ENCODE measurements at places on chromosomes 4 and X.
A peak's percentile ranks its signal among the peaks of the same experiment; 100 is the strongest.

DNA sequence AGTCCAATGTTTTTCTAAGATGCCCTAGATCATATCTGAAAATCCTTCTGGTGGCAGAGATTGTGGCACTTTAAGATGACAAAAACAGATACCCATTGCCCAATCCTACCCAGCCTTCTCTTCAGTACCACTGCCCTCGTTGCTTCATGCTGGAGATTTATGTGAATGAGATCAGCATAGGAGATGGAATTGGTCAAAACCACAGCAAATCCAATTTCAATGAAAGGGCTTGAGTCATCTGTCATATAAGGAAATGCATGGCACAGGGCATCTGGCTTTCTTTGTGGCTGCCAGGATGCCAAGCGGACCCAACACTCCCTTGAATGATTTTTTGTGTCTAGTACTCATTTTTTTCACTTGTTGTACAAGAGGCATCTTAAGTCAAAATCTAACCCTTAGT, 16.8 kb downstream of the AFF2 start:
- DNase-seq = no peak

- DNase-seq = peak; percentile 34
Measured at GRCh38 chrX:123873956-123874355, 14.1 kb downstream of the XIAP start.

DNA sequence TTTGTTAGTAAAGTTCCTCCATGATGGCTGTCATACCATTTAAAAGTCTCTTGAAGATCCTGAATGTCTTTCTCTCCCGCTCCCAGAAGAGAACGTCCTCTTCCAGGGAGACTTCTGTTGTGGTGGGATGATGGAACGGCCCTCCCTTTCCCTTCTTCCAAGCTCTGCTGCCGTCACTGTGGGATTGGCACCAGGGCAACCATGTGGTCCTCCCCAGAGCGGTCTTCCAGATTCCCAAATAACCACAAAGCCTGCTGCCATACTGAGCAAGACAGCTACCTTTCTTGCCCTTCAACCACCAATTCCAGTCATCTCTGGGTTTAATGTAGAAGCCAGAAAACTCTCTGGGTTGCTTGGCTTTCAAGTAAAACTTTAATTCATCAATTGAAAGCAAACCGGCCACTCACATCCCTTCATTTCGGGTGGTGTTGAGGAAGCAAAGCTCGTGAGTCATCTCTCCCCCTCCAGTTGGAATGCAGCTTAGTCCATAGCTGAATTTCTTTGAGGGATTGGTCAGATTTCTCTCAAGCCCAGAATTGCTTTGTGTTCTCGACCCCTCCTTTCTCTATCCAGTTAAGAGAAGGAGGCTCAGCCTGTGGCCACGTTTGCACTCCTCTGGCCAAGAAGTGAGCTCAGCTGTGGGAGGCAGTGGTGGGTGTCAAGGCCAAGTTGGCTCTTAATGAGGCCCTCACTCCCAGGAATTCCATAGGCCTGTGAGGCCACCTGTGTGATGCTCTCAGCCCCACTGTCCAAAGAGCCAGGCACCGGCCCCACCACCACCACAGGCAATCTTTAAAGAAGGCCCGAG, 36.9 kb downstream of the FHDC1 start:
- DNase-seq = no peak

DNA sequence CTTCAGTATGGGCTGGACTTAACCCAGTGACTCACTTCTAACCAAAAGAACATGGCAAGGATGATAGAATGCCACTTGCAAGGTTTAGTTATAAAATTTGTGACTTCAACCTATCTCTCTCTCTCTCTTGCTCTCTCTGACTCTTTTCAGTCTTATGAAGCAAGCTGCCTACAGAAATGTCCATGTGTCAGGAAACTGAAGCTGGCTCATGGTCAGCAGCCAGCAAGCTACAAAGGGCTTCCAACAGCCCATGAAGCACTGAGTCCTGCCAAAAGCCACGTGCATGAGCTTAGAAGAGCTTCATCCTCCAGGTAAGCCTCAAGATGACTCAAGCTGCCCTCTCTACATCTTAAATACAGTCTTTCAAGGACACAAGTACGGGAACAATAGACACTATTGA, 100.3 kb downstream of the HS3ST1 start:
- no peak for DNase-seq

GRCh38 chr4:56226579-56226978, 160.7 kb downstream of the AASDH start:
- DNase-seq = no peak

GRCh38 chrX:112761242-112762207, 79.1 kb downstream of the AMOT start:
- no peak for DNase-seq

- DNase-seq = peak; percentile 77
Measured at GRCh38 chr4:8192748-8193738, 6.0 kb upstream of the SH3TC1 start.

- no peak for DNase-seq
Measured at GRCh38 chr4:14165222-14165920, 537.8 kb upstream of the BOD1L1 start.

DNA sequence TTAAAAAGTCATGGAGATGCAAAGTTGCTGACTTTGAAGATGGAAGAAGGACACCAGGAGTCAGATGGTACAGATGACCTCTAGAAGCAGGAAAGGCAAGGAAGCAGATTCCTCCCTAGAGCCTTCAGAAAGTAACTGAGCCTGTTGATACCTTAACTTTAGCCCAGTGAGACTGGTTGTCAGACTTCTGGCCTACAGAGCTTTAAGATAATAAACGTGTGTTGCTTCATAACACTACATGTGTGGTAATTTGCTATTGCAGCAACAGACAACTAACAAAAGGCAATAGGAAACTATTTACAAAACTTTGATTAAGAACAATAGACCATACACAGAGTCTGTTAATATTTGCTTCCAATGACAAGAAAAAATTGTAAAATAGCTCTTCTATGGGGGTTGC, 102.0 kb upstream of the USP38 start:
- DNase-seq = no peak

GRCh38 chrX:34659575-34659974, 2.5 kb upstream of the TMEM47 start:
- no peak for DNase-seq

GRCh38 chrX:56503941-56504673, 59.3 kb upstream of the UBQLN2 start:
- DNase-seq = no peak

DNA sequence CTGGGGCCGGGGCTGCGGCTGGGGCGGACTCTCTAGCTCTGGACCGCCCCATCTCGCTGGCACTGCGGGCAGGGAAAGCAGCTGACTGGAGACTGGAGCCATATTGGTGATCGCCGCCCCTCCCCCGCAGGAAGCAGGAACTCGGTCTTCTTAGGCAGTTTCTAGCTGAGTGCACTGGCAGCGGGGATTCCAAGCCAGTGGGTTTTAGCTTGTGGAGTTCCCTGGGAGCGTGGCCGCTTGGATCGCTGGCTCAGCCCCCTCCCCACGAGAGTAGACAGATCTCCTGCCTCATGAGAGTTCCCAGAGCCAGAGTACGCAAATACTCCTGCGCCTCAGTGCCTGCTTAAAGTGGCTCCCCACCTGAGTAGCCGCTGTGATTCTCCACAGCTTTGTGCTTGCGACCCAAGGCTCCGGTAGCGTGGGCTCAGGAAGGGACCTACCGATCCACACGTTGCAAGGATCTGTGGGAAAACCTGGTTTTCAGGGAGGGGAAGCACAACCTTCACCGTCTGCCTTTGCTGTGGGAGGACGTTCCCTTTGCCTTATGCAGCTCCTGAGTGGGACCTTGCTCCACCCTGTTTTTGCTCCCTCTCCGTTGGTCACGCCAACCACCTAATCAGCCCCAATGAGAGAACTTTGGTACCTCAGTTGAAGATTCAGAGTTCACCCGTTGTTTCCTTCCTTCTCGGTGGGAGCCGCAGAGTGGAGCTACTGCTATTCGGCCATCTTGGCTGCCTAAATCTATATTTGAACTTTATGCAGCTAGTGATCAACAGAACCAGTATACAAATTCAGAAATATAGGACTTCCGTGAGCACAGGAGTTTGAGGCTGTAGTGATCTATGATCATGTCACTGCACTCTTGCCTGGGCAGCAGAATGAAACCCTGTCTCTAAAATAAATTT, 803.9 kb upstream of the PCDH10 start:
- no peak for DNase-seq

GRCh38 chrX:39301036-39301435, 499.8 kb downstream of the MID1IP1 start:
- DNase-seq = no peak

DNA sequence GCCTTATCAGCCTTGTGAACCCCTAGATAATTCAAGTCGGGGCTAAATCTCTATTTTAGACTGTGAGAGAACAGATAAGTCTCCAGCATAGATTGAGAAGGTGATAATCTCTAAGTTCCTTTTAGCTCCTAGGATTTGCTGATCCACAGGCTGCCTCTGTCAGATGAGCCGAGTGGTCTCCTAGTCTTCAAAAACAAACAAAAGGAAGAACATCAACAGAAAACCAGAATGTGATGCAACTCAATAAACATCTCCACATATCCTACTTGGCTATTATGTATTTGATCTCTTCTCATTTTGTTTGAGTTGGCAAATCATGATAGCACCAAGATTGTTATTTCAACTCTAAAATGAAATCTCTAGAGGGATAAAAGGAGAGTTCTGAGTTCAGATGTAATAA, 88.4 kb upstream of the SLC7A11 start:
- DNase-seq = no peak

- peak; percentile 59 for DNase-seq
Measured at GRCh38 chrX:54921427-54922021, 900 bp downstream of the TRO start.

DNA sequence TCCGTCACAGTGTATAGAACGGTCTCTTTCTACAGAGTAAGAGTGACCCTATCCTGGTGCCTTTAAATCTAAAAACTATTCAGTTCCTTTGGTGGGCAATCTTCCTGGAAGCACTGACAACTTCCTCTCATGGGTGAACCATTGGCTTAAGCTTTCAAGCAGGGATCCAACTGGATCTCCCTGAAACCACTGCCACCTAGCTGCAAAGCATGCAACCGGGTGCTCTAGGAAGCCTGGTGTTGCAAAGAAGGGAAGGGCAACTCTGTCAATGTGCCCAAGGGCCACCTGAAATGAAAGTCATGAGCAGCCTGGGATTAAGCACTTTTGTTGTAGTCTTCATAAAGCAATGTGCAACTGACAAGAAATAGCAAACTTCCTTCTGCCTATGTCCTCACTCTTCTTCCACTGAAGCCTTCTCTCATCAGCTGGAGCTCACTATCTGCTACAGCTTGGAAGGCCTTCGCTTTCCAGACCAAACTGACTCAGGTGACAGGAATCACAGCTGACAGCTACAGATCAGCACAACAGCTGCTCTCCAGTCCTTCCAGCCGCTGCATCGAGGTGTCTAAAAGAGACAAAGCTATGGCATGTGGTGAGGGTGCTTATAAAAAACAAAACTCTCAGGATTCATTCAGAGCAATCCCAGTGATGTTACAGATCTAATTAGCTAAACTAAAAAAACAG, 46.1 kb downstream of the SETD7 start:
- DNase-seq = peak; percentile 49

DNA sequence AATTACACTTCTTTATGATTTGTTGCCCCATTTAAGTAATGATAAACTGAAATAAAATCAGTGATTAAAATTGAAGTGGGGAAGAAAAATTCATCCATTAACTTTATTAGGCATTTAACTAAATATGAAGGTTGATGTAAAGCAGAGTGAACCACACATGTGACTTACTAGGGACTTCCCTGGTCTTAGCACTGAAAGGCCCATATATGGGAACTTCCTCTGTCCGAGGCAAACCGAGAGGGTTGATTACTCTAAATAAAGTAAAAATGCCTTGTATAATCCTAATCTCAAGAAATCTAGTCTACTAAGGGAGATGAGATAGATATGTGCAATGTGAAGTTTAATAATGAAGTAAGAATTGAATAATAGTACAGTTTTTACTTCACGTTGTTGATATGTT, 403.9 kb upstream of the RPS6KA3 start:
- DNase-seq = no peak

- no peak for DNase-seq
Measured at GRCh38 chrX:530726-531610, 99.6 kb upstream of the SHOX start.

DNA sequence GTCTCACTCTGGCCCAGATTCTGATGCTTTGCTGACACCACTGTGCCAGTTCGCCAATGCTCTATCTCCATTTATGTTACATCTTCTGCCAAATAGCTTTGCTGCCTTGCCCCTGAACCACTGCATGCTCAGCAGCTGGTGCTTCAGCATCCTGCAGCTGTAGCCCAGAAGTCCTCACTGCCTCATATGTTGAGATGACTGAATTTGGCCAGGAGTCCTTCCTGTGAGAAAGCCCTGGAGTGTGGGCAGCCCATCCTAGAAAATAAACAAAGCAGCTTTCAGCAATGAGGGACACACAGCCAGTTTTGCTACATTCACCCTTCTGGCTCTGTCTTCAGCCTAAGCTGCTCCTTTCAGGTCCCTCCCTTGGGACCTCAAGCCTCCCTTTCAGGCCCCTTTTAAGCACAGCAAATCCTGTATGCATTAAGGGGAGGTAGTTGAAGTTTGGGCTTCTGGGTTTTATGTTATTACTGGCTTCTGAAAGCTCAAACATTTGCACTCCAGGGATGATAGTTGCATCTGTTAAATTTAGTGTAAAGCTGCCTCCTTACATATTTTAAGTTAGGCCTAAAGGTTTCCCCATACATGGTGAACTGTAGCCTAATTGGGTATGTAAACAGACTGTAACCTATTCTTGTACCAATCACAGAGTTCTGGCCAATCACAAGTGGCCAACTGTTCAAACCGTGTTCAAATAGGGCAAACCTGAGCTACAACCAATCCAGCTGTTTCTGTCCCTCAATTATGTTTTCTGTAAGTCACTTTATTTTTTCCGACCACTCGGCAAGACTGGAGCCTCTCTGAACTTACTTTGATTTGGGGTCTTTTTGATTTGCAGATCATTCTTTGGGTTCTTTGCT, 2.1 kb upstream of the TMEM165 start:
- DNase-seq = no peak

DNA sequence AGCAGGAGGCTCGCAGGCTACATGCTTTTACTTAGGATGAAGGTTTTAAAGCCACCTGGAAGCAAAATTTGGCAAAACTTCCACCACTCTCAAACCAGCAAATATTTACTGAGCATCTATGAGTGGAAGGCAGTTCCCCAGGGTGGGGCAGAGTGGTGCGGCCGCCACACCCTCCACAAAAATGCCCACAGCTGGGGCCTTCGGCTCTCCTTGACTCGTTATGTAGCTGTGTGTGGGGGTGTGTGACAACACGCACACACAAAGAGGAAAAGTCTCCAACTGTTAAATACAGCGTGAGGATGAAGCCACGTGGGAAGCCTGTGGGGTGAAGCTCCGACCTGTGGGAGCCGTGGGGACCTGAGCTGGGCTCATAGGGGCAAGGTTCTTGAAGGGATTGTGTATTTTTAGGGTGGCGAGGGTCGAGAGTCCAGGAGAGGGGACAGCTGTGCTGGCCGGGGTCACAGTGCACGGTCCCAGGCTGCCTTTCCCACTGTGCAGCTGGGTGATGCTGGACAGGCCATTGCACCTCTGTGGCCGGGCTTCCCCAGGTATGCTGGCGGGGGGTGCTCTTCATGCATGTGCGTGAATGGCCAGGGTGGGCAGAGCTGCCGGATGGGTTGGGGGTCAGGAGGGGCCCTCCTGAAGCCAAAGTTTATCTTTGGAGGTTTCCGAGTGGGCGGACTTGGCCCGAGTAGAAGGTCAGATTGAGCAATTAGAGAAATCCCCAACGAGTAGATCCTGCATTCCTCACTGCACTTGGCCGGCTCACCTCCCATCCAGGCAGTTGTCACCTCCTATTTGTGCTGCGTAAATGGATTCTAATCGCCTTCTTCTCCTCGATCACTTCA, 25.4 kb downstream of the SORCS2 start:
- DNase-seq = no peak

- DNase-seq = no peak
Measured at GRCh38 chr4:25386926-25387325, 9.9 kb downstream of the ANAPC4 start.

Data from hematopoietic multipotent progenitor cell treated with erythropoietin and hydrocortisone succinate and interleukin-3 and kit ligand, for 8 days (in vitro differentiated cells).